ENCODE measurements at places on chromosomes 11 and 22.

- peak overlapping the region; percentile 9 for H3K4me3 ChIP-seq
- no peaks in the 10 kb centered on the region for H3K36me3 ChIP-seq
- DNase-seq, result peak; percentile 57
- H3K27ac ChIP-seq, result peak overlapping the region; percentile 92
These were observed 81.3 kb upstream of the BLID start for GRCh38 chr11:122197066-122197987.

DNA sequence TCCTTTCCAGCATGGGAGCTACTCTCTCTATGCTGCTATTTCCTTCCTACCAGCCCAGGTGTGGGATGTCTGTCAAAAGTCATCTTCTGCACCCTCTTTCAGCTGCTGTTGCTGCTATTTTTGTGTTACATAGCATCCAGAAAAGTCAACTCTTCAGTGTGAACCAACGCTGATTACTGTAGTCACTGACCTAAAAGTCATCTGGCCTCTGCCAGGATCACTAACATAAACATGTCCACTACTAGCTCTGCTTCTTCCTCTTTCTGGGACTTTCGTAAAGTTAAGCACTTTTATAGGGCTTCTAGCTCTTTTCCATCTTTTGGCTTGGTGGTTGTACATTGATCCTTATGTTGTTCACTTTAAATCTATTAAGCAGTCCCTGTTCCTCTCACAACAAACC lies 90.2 kb upstream of the CARD18 start:
- H3K4me1 ChIP-seq, result no peaks in the 10 kb centered on the region
- no peak for DNase-seq
- no peak overlapping the region for H3K4me3 ChIP-seq
- H3K27ac ChIP-seq, result no peak overlapping the region

DNA sequence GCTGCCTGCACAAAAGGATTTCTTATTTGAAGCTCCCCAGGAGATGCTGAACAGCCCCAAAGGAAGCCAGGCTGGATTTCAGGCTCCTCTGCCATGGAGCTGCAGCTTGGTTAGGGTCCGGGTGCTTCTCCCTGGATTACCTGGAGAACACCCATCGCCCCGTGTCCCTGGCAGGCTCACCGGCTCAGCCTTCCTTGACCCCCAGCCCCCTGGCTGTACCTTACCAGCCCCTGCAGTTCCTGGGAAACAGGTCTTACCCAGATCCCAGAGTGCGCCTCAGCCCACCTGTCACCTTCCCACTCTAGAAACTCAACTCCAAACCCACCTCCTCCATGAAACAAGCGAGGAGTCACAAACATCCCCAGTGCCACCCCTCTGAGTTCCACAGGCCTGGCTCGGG lies 45.3 kb upstream of the CD5 start:
- no peak overlapping the region for H3K27ac ChIP-seq
- no peaks in the 10 kb centered on the region for H3K27me3 ChIP-seq
- DNase-seq, result no peak
- H3K4me1 ChIP-seq, result no peaks in the 10 kb centered on the region
- no peaks in the 10 kb centered on the region for H3K36me3 ChIP-seq

- H3K4me1 ChIP-seq, result peaks cover 3% of the 10 kb centered on the region
- H3K27ac ChIP-seq, result peak overlapping the region; percentile 100
- H3K4me3 ChIP-seq, result peak overlapping the region; percentile 77
- peaks cover 14% of the 10 kb centered on the region for H3K36me3 ChIP-seq
- DNase-seq, result no peak
These were observed 1.2 kb downstream of the DDX17 start for GRCh38 chr22:38504731-38505540.

DNA sequence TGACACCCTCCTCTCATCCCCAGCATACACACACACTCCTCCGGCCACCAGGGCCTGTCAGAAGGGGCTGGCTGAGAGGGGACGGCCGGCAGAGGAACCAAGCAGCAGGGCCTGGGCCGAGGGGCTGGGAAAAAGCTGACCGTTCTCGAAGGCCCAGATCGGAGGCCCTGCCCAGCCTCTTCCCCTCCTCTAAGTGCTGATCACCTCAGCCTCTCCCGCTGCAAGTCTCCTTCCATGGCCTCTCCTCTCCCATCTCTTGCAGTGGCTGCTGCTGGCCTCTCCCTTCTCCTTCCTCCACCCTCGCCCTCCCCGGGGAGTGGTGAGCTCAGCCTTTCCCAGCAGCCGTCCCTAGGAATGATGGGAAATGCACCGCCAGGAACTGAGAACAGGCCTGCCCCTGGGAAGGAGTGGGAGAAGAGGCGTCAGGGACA lies 39.6 kb downstream of the ARRB1 start:
- no peak overlapping the region for H3K4me3 ChIP-seq
- H3K27ac ChIP-seq, result peak overlapping the region; percentile 81
- no peaks in the 10 kb centered on the region for H3K36me3 ChIP-seq

DNA sequence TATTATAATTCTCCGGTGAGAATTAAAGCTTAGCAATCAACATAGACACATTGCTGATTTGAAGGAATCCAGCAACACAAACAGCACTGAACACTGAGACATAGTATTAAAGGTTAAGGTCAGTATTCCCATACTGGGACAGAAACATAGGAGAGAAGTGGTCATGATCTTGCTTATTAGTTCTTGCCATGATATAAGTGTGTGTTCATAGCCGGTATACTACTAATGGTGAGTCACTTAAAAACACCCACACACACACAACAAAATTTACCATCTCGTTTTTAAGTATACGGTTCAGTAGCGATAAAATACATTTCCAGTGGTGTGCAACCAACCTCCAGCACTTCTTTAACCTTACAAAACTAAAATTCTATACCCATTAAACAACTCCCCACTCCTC lies 96.3 kb downstream of the C11orf65 start:
- H3K36me3 ChIP-seq, result peaks cover 11% of the 10 kb centered on the region
- H3K4me3 ChIP-seq, result no peak overlapping the region
- H3K4me1 ChIP-seq, result no peaks in the 10 kb centered on the region
- no peak overlapping the region for H3K27ac ChIP-seq
- DNase-seq, result no peak
- H3K27me3 ChIP-seq, result no peaks in the 10 kb centered on the region

- H3K4me3 ChIP-seq, result peak overlapping the region; percentile 35
- H3K36me3 ChIP-seq, result no peaks in the 10 kb centered on the region
- no peak for DNase-seq
- H3K27me3 ChIP-seq, result no peaks in the 10 kb centered on the region
- H3K27ac ChIP-seq, result peak overlapping the region; percentile 72
These were observed 3.5 kb upstream of the KRTAP5-6 start for GRCh38 chr11:1693327-1694063.

- no peak overlapping the region for H3K4me3 ChIP-seq
- H3K4me1 ChIP-seq, result no peaks in the 10 kb centered on the region
- no peak overlapping the region for H3K27ac ChIP-seq
- no peak for DNase-seq
- H3K36me3 ChIP-seq, result no peaks in the 10 kb centered on the region
These were observed 815.9 kb downstream of the KCNA4 start for GRCh38 chr11:29200791-29201562.

GRCh38 chr11:1706634-1707400 lies 9.8 kb downstream of the KRTAP5-6 start:
- H3K4me1 ChIP-seq, result no peaks in the 10 kb centered on the region
- no peak overlapping the region for H3K4me3 ChIP-seq
- no peak for DNase-seq
- H3K27ac ChIP-seq, result no peak overlapping the region
- no peaks in the 10 kb centered on the region for H3K27me3 ChIP-seq

GRCh38 chr11:78363024-78363619 lies 54.5 kb downstream of the GAB2 start:
- H3K36me3 ChIP-seq, result no peaks in the 10 kb centered on the region
- H3K27ac ChIP-seq, result no peak overlapping the region
- no peak for DNase-seq
- no peaks in the 10 kb centered on the region for H3K27me3 ChIP-seq
- peaks cover 29% of the 10 kb centered on the region for H3K4me1 ChIP-seq

DNA sequence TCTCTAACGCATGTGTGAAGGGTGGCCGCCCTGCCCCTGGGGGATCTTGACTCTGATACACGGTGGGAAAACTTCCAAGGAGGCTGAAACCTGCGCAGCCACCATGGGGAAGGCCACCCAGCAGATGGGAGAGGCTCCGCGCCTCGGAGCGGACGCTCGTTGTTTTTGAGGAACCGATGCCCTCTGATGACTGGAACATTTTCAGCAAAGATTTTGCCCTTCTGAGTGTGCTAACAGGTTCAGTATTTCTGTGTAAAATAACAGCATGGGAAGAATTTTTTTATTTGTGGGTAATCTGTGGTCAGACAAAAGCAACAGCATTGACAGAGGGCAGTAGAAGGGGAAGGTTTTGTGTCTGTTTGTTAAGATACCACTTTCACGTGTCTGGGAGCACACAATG lies 16.7 kb downstream of the MB start:
- no peaks in the 10 kb centered on the region for H3K27me3 ChIP-seq
- H3K27ac ChIP-seq, result no peak overlapping the region
- no peaks in the 10 kb centered on the region for H3K36me3 ChIP-seq
- no peak for DNase-seq
- H3K4me1 ChIP-seq, result no peaks in the 10 kb centered on the region
- H3K4me3 ChIP-seq, result no peak overlapping the region

DNA sequence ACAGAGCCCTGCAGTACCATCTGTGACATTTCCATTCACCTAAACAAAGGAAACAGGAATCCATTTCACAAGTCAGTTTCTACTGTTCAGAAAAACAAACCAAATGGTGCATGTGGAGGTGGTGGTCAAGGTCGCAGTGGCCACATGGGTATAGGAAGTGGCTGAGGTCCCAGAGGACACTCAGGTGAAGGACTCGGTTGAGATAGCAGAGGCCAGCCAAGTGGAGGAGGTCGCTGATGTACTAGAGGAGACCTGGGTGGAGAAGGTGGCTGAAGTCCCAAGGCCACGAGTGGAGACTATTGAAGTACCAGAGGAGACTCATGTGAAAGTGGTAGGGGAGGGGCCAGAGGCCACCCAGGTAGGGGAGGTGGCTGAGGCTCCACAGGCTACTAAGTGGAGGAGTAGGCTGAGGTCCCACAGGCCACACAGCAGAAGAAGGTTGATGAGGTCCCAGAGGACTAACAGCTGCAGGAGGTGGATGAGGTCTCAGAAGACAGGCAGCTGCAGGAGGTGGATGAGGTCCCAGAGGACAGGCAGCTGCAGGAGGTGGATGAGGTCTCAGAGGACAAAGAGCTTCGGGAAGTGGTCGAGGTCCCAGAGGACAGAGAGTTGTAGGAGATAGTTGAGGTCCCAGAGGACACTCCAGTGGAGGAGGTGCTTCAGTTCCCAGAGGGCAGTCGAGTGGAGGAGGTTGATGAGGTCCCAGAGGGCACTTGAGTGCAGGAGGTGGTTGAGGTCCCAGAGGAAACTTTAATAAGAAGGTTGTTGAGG lies 40.2 kb downstream of the ZNF195 start:
- no peaks in the 10 kb centered on the region for H3K36me3 ChIP-seq
- H3K4me1 ChIP-seq, result no peaks in the 10 kb centered on the region
- H3K27me3 ChIP-seq, result no peaks in the 10 kb centered on the region

- H3K36me3 ChIP-seq, result peaks cover 12% of the 10 kb centered on the region
- H3K27ac ChIP-seq, result peak overlapping the region; percentile 86
- peaks cover 42% of the 10 kb centered on the region for H3K4me1 ChIP-seq
- DNase-seq, result no peak
These were observed 7.8 kb downstream of the HPS5 start for GRCh38 chr11:18313965-18314763.

DNA sequence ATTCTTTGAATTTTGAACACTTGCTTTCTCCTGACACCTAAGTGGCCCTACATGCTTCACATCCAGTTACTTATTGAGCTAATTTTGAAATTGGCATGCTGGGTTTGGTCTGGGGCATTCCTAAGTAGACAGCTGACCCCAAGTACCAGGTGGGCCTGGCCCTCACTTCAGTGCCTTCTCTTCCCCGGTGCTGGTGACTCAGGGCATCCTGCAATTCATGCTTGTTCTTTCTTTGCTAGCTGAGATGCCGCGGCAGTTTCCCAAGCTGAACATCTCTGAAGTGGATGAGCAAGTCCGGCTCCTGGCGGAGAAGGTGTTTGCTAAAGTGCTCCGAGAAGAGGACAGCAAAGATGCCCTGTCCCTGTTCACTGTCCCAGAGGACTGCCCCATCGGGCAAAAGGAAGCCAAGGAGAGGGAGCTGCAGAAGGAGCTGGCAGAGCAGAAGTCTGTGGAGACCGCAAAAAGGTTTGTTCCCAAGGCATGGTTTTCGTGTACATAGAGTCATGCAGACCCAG lies 6.3 kb downstream of the AMPD3 start:
- H3K27ac ChIP-seq, result no peak overlapping the region
- H3K4me3 ChIP-seq, result no peak overlapping the region
- no peaks in the 10 kb centered on the region for H3K27me3 ChIP-seq

DNA sequence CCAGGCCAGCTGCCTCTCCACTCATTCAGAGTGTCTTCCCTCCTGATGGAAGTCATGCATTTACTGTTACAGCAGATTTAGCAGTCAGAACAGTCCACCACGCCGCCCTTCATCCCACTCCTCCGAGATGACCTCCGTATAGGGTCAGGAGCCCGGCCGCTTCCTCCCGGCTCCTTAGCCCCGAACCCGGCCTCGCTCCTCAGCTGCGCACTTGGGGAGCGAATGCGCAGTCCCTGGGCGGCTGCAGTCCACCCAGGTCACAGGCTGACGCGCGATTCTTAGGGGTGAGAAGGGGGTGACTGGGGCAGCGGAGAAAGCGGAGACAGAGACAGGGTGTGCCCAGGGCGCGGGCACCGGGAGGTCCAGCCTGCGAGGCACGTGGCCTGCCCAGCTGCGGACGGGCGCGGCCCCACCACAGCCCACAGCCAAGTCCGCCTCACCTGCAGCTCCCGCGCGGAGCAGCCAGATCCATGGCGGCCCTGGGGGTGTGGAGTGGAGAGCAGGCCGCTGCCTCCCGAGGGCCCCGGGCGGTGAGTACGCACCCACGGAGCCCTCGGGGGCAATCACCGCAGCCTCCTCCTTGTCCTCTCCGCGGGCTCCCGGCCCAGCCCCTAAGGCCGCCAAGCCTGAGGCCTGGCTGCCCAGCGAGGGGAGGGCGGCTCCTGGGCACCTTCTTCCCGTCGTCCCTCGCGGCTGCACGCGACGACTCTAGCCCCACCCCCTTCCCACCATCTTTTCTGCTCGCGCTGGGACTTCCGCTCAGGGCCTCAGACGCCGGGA lies 286.6 kb downstream of the BRD1 start:
- H3K36me3 ChIP-seq, result no peaks in the 10 kb centered on the region
- H3K4me3 ChIP-seq, result no peak overlapping the region
- no peaks in the 10 kb centered on the region for H3K4me1 ChIP-seq
- H3K27ac ChIP-seq, result no peak overlapping the region
- DNase-seq, result peak; percentile 48

DNA sequence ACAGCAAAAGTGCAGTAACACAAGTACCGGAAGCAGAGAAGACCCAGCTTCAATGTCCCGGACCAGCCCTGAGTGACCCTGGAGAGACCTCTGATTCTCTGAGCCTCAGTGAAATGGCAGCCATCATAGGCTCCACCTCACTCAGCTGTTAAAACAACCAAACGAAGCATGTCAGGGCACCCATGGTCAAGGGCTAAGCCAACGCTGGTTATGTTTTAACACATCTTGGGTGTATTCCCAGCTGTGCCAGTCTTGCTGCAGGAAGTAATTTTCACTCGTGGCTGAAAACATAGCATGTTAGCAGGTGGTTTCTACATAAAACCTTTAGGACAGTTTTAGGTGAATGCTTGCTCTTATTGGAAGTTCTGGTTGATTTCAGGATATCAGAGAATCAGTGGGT lies 30.9 kb downstream of the LMO2 start:
- no peaks in the 10 kb centered on the region for H3K4me1 ChIP-seq
- no peaks in the 10 kb centered on the region for H3K27me3 ChIP-seq
- no peaks in the 10 kb centered on the region for H3K36me3 ChIP-seq
- no peak overlapping the region for H3K4me3 ChIP-seq
- no peak for DNase-seq
- no peak overlapping the region for H3K27ac ChIP-seq

- H3K36me3 ChIP-seq, result no peaks in the 10 kb centered on the region
- H3K4me1 ChIP-seq, result peaks cover 14% of the 10 kb centered on the region
- no peak for DNase-seq
These were observed 36.6 kb downstream of the MPPED2 start for GRCh38 chr11:30549565-30549964.

GRCh38 chr11:63892228-63892627 lies 24.7 kb downstream of the RCOR2 start:
- no peak for DNase-seq
- H3K4me1 ChIP-seq, result peaks cover 16% of the 10 kb centered on the region
- no peak overlapping the region for H3K4me3 ChIP-seq
- H3K27ac ChIP-seq, result no peak overlapping the region

Data from ascending aorta (tissue), 2 donors.